ENCODE measurements at places on chromosomes 7 and 10.

GRCh38 chr10:38032886-38033285, 22.4 kb downstream of the ZNF33A start:
- no peak for DNase-seq

GRCh38 chr7:4706384-4707216, 24.5 kb downstream of the FOXK1 start:
- no peak for DNase-seq

DNA sequence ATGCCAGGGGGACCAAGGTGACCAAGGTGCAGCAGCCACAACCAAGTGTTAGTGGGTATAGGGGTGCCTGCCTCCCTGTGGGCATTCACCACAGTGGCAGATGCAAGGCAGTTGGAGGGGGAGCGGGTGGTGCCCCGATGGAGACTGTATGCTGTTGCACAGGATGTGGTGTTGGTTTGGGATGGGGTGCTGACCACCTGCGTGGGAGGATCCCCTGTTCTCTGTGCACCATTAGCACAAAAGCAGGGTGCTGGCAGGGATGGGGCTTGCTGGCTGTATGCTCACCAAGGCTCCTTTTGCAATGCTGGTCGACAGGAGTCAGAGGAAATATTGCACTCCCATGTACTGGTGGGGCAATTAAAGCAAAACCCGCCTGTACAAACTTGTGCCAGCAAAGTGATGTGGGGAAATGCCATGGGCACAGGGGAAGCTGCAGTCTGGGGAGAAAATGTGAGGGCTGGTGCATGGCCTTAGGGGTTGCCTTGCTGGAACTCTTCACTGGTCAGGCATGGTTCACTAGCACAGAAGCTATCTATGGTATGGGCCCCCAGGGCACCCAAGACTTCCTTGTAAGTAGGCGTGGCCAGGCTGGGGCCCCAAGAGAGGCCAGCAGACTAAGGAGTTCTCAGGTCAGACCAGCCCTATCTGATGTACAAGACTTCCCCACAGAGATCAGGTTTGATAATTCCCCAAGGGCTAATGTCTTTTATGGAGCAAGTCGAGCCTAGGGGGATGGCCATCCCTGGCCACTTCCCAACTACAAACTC, 51.9 kb upstream of the GNAT3 start:
- DNase-seq = no peak

GRCh38 chr10:97140902-97141745, 44.6 kb downstream of the SLIT1 start:
- DNase-seq = no peak

DNA sequence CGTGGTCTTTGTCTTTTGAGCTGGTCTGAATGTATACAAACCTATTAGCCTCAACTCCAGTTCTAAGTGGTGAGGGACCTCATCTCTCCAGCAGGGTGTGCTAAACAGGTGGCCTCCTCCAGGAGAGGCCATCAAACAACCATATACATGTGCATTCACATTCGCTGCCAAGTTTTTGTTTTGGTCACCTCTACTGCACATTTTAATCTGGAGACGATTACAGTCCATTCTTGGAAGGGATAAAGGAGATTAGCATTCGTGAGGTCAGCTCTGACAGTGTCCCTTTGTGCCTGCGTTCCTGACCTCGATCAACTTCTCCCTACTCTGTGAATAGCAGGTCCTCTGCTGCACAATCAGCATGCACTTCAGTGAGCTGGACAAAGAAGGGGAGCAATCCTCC, 60.8 kb downstream of the RHOBTB1 start:
- DNase-seq = no peak

DNA sequence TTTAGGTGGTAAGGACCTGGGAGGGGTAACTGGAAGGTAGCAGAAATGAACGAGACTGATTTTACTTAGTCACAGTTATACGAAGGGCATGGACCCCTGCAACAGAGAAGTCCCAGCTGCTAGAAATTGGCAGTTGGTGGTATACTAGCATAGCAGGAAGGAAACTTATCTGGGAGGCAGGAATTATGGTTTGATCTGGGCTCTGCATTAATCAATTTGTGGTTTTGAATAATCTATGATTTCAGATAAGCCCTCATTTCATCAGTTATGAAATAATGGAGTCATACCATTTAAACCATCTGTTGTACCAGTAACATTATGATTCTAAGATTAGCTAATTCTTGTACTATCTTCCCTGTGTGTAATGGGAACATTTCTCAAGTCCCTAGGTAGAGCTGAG, 54.0 kb upstream of the TMEM229A start:
- DNase-seq = no peak

GRCh38 chr7:151013733-151014497, 10.4 kb downstream of the ATG9B start:
- peak; percentile 74 for DNase-seq

- no peak for DNase-seq
Observed at GRCh38 chr7:143355450-143356385, 6.8 kb downstream of the FAM131B start.

GRCh38 chr10:52965938-52966401, 193.4 kb upstream of the MBL2 start:
- no peak for DNase-seq

GRCh38 chr10:14173706-14174594, 156.8 kb downstream of the FRMD4A start:
- DNase-seq = no peak

DNA sequence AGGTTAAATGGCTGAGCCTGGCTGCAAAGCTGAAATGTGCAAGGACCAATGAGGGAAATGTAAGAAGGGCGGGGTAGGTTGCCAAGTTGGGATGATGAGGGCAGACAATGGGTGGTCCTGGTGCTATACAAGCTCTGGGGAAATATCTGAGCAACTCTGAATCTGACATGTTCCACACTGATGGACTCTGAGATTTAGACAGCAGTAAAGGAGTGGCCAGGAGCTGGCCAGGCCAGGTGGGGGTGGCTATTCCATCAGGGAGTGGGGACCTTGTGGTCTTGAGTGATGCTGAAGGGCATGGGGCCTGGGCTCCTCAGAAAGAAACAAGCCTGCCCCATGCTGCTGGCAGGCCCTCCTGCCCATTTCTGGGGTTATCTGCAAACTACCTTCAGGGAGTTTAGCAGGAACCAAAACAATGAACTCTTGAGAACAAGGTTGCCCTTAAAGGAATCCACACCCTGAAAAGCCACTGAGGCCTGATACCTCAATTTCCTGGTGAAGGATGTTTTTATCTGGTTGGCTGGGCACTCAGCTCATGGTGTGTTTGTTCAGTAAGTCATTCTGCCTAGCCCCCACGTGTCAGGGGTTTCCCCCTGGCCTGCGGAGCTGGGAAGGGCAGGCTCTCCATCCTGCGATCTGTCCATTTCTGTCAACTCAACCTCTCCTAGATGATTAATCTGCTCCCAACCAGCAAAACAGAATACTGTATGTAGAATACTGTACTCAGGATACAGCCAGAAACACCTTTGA, 143.3 kb upstream of the TNS3 start:
- no peak for DNase-seq

DNA sequence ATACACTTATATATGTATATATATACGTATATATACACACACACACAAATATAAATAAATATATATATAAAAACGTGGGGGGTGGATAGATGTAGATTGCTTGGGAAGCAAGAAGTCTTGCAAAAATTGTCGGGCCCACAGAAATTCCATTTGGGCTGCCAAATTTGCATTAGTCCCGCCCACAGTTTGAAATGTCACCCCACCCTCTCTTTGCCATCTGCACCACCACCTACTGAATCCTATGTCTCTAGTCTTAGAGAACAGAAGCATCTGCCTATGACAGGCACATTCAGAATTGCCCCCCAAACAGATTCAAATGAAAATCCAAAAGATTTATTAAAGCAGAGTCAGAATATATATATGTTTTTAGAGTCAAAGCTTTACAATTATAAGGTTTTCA, 25.6 kb upstream of the CACNA2D1 start:
- DNase-seq = no peak

DNA sequence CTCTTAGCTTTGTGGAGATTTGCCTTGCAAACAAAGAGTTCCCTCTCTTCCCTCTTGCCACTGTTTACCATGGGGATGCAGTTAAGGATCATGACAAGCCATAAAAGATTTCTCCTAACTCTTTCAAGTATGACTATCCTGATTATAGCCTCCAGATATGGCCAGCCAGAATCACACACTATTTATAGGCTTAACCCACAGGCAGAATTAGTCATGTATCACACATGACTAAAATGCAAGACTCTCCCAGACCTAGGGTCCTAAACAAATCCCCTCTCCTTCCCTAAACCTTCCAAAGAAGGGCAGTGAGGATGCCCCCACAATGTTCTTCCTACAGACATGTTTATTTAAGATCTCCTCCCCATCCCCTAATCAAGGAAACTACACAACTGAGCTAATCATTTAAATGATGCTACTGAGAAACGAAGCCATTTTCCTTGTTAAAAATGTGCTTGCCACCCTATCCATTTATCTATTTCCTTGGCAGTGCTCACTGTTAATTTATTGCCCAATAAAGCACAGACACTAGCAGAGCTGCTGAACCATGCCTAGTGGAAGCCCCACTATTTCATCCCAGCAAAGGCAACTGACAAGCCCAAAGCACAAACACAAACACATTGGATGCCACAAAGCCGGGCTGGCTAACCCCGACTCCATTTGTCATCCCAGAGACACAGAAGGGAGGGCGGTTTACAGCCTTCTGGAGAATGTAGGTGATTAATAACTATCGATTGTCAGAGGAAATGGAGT, 363.4 kb downstream of the KCNMA1 start:
- no peak for DNase-seq

- DNase-seq = no peak
Observed at GRCh38 chr10:4448030-4448429, 378.0 kb upstream of the AKR1E2 start.

DNA sequence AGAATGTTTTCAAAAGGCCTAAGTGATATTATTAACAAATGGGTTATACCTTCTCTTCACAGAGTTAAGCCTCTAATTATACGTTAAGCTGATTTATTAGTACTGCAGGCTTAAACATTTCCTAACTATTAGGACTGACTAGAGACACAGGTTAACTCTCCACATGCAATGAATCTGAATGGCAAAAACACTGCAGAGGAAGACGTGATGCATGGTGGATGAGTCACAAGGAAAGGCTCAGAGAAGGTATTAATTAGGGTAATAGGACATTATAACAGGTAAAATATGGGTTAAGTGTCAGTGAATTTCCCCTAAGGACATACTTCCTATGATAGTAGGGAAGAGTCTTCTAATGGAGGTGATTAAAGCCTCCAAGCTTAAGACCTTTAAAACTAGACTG, 24.7 kb upstream of the SEM1 start:
- DNase-seq = no peak
